ENCODE measurements at places on chromosomes 7 and 10.

DNA sequence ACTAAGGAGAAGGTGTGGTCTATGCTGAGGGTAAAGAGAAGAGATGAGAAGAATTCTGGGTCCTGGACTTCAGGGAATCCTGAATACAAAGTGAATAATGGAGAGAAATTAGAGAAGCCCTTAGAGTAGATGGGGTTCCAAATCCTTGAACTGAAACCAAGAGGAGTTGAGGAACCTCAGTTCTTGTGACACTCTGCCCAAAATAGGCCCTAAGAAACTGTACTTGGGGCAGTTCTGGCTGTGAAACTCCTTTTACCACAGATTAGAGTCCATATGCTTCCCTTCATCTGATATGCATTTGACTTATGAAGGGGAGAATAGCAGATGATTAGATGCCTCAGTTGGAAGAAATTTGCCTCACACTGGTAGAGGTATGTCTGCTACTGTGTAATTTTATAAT lies 19.0 kb downstream of the TES start:
- DNase-seq = no peak

DNA sequence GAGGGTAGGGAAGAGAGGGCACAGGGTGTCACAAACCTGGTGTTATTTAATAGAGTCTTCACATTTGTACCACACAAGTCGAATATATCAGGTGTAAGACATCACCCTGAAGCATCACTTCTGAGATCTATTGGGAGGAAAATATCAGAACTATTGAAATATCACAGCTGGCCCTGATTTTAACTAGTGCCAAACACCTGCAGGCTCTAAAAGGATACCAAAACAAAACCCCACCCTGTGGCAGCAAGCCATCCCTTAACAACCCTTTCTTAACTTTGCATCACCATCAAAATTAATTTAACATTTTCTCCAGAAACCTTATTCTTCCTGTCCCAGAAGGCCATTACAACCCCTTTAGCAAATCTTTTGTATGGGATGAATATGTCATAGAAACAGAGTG lies 365.4 kb downstream of the SUGCT start:
- DNase-seq = no peak

DNA sequence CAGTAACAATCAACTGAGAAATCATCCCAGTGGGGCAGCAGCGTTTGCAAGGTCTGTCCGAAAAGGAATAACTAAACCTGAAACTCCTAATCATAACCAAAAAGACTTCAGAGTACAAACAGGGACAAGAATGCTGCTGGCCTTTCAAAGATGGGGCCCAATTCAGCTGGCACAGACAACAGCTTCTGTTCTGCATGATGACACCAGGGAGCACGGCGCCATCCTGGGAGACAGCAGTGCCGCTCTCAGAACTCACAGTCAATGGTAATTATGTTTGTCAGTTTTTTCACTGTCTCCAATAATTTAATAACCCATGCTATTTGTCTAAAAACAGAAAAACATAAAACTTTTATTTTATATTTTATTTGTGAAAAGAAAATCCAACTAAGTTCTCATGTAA lies 90.0 kb downstream of the LARP4B start:
- no peak for DNase-seq

- no peak for DNase-seq
Observed at GRCh38 chr10:45553613-45554012, 119.0 kb downstream of the ZFAND4 start.

GRCh38 chr10:112461029-112461887 lies 14.2 kb downstream of the VTI1A start:
- DNase-seq = no peak

DNA sequence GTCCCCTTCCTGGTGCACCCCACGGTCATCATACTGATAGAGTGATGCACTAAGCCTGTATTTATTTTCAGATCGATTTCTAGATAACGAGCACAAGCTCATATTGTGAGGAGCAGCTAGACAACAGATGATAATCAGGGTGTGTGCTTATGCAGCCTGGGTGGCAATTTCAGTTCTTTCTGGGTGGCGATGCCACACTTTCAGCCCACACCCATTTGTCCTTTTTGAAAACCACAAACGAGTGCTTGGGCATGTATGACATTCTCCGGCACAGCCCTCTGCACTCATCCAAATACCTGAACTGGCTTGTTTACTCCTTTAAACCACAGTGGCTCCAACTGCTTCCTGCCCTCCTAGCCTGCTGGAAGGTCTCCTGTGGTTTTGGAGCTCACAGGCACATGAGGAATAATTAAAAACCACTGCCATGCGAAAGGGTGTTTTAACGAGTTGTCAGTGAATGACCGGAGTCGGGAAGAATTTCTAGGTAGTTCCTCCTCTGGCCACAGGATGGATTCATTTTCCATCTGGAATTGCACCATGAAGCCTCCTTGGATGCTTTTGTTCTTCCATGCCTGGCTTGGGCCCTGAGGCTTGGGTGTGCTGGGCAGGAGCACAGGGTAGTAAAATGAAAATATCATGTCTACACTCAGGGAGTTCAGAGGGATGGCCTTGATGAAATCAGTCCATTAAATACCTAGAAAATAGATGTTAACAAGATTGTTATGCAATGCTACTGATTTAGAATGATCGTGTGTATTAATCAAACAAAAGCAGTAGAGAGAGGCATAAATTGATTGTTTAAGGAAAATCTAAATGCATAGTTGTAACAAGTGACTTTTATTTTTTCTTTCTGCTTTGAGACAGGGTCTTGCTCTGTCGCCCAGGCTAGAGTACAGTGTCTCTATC lies 52.4 kb upstream of the ITGB1 start:
- DNase-seq = no peak

DNA sequence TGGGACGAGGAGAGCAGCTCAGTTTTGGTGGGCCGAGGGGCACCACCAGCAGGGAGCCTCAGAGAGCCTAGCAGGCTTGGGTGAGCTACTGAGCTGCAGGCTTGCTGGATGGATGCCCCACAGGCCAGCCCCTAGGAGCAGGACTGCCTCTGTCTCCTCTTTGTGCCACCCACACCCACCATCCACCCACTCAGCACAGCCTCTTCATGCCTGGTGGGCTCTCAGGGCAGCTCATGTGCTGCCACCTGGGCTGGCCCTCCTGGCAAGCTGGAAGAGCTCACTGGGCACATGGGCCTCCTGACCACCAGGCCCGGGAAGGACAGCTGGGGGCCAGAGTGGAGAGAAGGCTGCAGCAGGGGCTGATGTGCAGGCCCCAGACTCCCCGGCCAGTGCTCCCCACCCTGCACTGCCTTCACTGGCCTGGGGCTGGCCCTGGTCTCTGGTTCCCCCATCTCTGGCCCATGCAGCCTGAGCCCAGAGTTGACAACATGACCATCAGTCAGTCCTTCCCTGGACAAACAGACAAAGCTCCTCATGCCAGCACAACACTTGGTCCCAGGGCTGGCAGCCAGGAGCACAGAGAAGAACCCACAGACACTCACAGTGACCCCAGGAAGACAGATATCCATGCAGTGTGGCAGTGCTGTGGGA lies 8.2 kb downstream of the RASGEF1A start:
- DNase-seq = peak; percentile 6

DNA sequence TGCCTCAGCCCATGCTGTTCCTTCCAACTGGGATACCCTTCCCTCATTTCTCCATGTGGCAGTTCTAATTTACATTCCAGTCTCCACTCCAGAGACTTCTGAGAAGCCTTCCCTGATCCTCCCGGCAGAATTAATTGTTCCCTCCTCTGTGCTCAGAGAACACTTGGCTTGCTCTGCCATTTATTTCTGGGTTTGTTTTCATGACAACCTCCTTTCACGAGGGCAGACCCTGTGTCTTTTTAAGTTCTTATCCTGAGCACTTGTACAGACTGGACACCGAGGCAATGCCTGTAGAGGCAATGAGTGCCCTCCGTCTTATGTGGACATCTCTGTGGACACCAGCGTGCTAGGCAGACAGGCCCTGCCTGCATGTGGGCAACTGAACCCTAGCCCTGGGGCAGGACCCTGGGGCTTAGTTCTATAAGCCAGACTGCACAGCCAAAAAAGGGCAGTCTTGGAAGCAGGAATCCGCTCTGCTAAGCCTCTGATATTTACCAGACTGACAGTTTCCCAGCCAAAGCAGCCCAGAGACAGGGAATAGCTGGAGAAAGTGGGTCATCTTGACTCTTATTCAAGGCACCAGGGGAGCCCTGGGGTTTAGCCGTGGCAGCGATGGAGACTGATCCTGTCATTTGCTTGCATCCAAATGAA lies 474.0 kb downstream of the RPS24 start:
- no peak for DNase-seq

GRCh38 chr7:101838837-101839483 lies 21.5 kb downstream of the CUX1 start:
- no peak for DNase-seq

DNA sequence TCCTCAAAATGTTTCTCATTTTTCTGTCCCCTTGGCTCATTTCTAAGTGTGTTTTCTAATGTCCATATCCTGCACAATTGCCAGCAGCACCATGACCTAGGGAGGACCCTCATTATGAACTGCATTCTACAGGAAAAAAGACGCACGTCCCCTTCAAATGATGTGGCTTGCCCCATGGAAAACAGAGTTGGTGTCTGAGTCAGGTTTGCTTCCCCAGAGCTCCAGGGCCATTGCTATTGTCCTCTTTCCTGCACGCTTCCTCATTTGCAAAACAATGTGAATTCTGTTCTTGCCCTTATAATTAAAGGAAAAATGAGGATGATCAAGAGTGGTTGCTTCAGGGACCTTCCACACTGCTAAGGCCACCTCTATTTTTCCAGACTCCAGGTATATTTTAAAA lies 14.7 kb upstream of the ASB4 start:
- DNase-seq = no peak

DNA sequence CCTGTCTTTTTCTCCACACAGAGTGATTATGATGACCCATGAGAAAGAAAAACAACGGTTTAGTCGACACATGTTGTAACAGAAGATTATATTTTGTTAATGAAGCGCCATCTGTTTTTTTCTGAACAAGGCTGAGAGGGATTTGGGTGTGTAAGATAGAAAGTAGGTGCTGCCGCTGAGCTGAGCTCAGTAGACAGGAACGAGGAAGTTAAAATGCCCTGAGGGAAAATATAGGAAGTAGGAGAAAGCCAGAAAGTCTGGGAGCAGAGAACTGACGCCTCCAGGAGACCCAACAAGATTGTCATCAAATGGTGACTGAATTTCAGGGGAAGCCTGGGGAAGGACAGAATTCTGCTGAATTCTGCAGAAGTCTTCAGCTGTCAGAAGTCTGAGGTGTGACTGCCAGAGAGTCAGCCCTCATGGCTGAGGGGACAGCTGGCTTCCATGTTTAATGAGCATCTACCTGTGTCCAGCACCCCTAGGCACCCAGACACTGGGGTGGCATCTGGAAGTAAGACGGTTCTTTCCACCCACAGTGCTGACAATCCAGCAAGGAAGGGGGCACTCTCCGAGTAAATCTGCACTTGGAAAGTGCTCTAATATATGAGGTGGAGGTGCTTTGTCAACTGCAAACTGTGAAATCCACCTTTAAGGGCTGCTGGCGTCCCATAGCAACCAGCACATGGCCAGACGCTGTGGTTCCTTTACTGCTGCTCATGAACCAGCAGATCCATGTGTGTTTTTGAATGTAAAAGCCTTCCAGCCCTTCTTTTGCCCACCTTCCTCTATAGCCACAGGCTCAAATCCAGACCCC lies 12.5 kb upstream of the TSPAN15 start:
- no peak for DNase-seq

DNA sequence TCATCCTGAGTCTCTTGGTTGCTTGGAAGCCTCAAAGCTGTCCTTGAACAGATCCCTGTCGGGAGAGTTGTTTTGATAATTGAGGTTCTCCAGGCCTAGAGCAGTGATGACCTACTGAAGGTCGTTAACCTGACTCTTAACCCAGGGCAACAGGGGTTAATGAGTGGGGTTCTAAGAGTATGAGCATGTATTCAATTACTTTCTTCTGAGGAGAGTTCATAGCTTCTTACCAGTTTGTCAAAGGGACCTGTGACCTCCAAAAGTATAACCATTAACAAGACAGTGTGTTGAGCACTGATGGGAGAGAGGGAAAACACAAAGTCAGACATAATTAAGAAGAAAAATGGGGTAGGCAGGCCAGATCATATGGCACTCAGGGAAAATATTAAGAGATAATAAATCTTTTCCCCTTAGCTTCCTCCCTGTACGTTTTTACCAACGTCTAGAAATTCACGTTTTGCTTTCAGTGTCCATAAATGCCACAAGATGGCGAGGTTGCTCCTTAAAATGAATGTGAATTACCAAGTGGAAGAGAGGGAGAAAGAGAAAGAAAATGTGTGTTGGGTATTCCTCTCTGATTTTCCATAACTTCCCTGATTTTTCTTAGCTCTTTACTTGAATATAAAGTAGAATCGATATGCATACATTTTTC lies 97.6 kb downstream of the SUGCT start:
- no peak for DNase-seq

GRCh38 chr7:127809261-127809702 lies 157.3 kb downstream of the SND1 start:
- no peak for DNase-seq

- DNase-seq = no peak
Observed at GRCh38 chr10:68135362-68135761, 26.1 kb downstream of the MYPN start.

DNA sequence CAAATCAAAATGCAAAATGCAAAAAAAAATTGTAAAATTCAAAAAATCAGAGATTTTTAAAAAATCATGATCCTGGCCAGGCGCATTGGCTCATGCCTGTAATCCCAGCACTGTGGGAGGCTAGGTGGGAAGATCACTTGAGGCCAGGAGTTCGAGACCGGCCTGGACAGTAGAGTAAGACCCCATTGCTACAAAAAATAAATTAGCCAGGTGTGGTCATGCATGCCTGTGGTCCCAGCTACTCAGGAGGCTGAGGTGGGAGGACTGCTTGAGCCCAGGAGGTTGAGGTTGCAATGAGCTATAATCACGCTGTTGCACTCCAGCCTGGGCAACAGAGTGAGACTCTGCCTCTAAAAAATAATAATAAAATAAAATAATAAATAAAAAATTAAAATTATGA lies 155.8 kb upstream of the TCF7L2 start:
- DNase-seq = no peak

GRCh38 chr7:116740755-116741462 lies 68.9 kb downstream of the MET start:
- DNase-seq = no peak

DNA sequence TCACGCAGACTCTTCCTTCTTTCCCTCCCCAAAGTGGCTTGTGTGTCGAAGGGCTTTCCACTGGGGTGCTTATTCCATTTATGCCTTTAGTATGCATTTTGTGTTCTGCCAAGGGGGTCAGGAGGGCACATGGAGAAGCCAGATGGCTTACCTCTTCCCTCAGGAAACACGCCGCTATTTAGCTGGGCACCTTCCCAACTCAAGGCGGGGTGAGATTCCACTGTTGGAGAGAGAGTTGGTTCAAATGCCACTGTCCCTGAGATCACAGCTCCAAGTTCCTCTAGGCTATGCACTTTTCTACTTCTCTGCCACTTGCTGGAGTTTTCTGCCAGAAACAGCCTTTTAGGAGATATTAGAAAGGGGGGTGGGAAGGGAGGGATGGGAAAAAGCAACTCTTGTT lies 1091.8 kb downstream of the LRMDA start:
- no peak for DNase-seq

GRCh38 chr10:69065406-69066361 lies 22.2 kb upstream of the SRGN start:
- no peak for DNase-seq

All from omental fat pad (tissue), 4 donors.